WTC11 (cell line): ENCODE measurements at places on chromosomes 3 and 15. TPM values are rescaled to one million over a fixed set of nuclear protein-coding genes. Genes with fewer than 3 reads are reported as not detected.

The SYNPR gene
- 0.78 to 1.4 TPM (median 0.85 TPM) in 3 replicates for total RNA-seq

The KLHL40 gene
- total RNA-seq, result not detected in 3 replicates

The FOXL2NB gene
- total RNA-seq, result 2.2 to 5.1 TPM (median 2.9 TPM) in 3 replicates

The ILDR1 gene
- 2.3 to 3.4 TPM (median 2.8 TPM) in 3 replicates for total RNA-seq

The VIPR1 gene
- total RNA-seq, result 7.1 to 9.4 TPM (median 7.2 TPM) in 3 replicates

The CCDC9B gene
- 1.4 to 1.8 TPM (median 1.8 TPM) in 3 replicates for total RNA-seq

DNA sequence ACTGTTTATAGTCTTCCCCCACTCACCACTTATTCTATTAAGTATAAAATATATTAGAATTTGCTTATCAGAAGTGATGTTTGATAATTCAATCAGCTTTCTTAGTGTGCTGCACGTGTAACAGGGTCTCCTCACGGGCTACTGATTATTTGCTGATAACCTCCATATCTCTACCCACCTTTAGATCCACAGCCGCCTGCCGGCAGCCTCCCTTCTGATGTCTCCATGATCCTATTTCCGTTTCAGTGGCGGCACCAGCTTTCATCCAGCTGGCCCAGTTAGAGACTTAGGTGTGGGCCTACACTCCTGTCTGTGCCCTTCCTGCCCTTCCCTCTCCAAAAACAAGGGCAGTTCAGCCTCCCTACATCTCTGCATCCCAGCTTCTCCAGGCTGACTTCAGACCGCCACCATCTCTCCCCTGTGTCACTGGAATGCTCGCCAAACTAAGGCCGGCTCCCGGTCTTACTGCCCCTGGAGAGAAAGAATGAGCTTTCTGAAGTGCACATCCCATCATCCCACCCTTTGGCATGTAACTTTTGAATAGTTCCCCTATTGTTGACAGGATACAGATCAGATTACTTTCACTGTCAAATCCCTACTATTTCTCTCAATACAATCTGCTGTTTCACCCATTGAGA lies 76.6 kb upstream of the PRTG start:
- no peaks in the 10 kb centered on the region for H3K27me3 ChIP-seq
- H3K4me3 ChIP-seq, result no peak overlapping the region
- H3K36me3 ChIP-seq, result no peaks in the 10 kb centered on the region

DNA sequence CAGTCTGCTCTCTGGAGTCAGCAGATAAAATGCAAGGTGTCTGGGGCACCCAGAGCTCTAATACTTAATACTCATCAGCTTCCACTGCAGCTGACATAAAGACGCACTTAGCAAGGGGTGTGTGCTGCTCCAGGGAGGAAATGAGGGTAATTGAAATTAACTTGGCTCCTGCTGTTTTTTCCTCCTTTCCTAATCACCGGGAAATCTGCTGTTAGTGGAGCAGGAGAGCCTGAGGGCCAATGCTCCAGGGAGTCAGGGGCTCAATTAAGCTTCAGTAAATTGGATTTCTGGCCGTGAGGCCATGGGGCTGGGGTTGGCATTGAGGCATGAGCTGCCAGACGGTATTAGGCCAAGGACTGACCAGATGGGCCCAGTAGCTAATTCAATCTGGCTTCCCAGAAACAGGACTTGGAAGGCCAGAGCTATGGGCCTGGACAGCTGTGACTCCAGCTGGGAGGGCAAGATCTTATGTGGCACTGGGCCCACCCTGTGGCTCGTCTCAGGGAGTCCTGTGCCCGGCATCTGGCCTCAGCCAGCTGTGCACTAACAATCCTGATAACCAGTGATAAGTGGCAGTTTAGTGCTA lies 30.7 kb upstream of the CHRNB4 start:
- no peaks in the 10 kb centered on the region for H3K36me3 ChIP-seq
- peak overlapping the region; percentile 84 for H3K27ac ChIP-seq
- peak overlapping the region; percentile 15; the same call in 1 of the 2 replicates for H3K4me3 ChIP-seq
- peaks cover 55% of the 10 kb centered on the region for H3K27me3 ChIP-seq

- no peak for DNase-seq
- peak overlapping the region; percentile 87 for H3K27ac ChIP-seq
- H3K4me1 ChIP-seq, result peaks cover 77% of the 10 kb centered on the region
- no peaks in the 10 kb centered on the region for H3K36me3 ChIP-seq
- H3K4me3 ChIP-seq, result no peak overlapping the region
- no peaks in the 10 kb centered on the region for H3K27me3 ChIP-seq
These were observed 68.9 kb downstream of the SMAD3 start for GRCh38 chr15:67134067-67134838.

- H3K27ac ChIP-seq, result no peak within 1 kb of the TSS
- peak within 1 kb of the TSS; percentile 85 for H3K4me3 ChIP-seq
- peaks cover 26% of the 10 kb centered on the region for H3K27me3 ChIP-seq
- DNase-seq, result peak; percentile 76
- H3K4me1 ChIP-seq, result peaks cover 30% of the 10 kb centered on the region
These were observed at the start of gene PRRT3 for GRCh38 chr3:9951962-9952805. TSS of gene PRRT3 (minus strand) at chr3:9952408. CDS start at chr3:9950115, 2,293 bp downstream.

DNA sequence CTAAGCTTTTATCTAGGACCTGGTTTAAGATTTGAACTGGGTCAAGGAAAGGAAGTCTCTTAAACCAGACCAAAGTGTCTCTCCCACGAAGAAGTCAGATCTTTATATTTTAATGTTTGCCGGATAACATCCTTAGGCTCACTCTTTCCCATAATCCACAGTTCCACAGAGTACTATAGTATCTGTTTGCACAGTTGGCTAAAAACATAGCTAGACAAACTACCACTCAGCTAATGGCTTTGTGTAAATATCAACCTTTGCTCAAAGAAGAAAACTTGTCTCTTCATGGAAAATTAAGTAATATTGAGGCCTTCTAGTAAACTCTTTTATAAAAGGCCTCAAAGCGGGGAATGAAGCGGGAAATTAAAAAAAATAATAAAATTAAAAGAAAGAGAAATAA lies 13.5 kb upstream of the SLC9C1 start:
- peaks cover 22% of the 10 kb centered on the region for H3K4me1 ChIP-seq
- no peak overlapping the region for H3K4me3 ChIP-seq
- DNase-seq, result no peak
- no peaks in the 10 kb centered on the region for H3K27me3 ChIP-seq

DNA sequence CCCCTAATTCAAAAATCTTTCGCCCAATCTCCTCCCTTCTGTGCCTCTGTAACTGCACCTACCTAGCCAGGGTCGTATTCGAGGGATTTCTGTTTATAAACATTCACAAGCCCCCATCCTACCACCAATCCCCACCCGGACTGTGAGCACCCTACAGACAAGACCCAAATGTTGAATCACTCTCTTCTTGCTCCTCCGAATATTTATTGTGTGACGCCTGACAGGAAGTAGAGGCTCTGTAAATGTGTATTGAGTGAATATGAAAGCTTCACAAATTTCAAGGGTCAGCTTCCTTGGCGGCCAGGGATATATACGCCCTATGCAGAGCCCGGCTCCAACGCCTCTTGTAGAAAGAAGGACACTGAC lies 1.6 kb downstream of the BDH1 start:
- DNase-seq, result no peak
- 0 out of 2 replicates have a peak, but pooled peaks cover 5% of the 10 kb centered on the region for H3K36me3 ChIP-seq
- peak overlapping the region; percentile 49 for H3K27ac ChIP-seq
- peaks cover 58% of the 10 kb centered on the region for H3K4me1 ChIP-seq

- no peaks in the 10 kb centered on the region; the same call in 1 of the 2 replicates for H3K27me3 ChIP-seq
- DNase-seq, result peak; percentile 8
- H3K4me1 ChIP-seq, result peaks cover 42% of the 10 kb centered on the region
- peaks cover 6% of the 10 kb centered on the region for H3K36me3 ChIP-seq
- H3K4me3 ChIP-seq, result peak overlapping the region; percentile 6
These were observed 75.8 kb downstream of the CPN2 start for GRCh38 chr3:194275291-194275690.
